Pulmonary artery endothelial cell (primary cell): ENCODE measurements at places on chromosomes 1 and 21.

- no peak for DNase-seq
These were observed 110.8 kb upstream of the KAZN start for GRCh38 chr1:14487671-14488070.

- DNase-seq = no peak
These were observed 71.3 kb upstream of the BEND5 start for GRCh38 chr1:48848035-48848434.

DNA sequence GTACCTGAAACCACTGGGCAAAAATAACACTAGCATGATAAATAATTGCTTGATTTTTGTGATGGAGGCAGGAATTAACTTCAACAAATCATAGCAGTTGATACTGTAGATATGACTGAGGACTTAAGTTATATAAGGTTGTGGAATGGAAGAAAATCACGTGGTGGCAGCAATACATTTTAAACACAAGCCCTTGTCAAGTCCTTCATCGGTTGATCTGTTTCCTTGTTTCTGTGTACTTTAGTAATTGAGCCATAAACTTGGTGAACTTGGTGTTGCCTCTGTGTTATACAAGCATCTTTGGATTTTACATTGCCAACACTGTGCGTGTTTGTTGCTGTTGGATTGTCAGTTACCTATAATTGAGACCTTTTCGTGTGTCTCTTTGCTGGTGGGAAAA lies 114.4 kb downstream of the CAMTA1 start:
- no peak for DNase-seq

DNA sequence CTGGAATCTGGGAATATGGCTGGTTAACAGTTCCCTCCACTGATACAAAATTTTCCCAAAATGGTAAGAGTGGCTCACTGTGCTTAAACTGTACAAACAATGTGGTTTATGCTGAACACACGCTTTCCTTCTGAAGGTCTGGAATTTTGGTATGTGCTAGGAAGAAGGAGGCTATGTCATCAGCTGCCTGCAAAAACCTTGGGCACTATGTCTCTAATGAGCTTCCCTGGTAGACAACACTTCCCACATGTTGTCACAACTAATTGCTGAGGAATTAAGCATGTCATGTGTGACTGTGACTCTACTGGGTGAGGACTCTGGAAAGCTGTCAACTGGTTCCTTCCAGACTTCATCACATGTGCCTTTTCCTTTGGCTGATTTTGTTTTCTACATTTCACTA lies 29.2 kb downstream of the IPP start:
- no peak for DNase-seq

- no peak for DNase-seq
These were observed 60.4 kb downstream of the SEC16B start for GRCh38 chr1:177909416-177909815.

- DNase-seq = no peak
These were observed 746 bp downstream of the DYRK1A start for GRCh38 chr21:37367336-37367702.

DNA sequence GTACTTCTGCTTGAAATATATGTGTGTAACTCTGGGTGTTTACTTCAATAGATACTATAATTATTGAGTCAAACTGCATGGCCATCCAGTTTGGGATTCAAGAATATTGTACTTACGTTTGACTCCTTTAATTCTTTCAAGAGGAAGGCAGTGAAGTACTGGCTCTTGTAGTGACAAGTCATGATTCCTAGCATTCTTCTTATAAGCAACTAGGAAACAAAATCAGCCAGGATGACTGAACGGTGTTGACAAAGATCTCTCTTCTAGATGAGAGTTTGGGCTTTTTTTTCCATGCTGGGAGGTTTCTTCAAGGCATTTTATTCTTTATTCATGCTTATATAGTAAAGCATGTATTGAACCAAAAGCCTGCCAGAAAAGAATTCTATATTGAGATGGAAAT lies 58.3 kb downstream of the CLEC20A start:
- DNase-seq = no peak
